ENCODE measurements at places on chromosomes 3 and 15. TPM values are rescaled to one million over a fixed set of nuclear protein-coding genes. Genes with fewer than 3 reads are reported as not detected.

Gene FBXO40
- not detected for total RNA-seq

Gene IQCF5
- not detected for total RNA-seq

- DNase-seq, result no peak
Measured at GRCh38 chr15:78179286-78179840, 30.2 kb downstream of the IDH3A start.

Gene USP13
- 11.1 TPM for total RNA-seq

All from LHCN-M2 (cell line).